Activated T-cell treated with anti-CD3 and anti-CD28 coated beads for 1 hour (primary cell): ENCODE measurements at places on chromosomes 7 and 10.

DNA sequence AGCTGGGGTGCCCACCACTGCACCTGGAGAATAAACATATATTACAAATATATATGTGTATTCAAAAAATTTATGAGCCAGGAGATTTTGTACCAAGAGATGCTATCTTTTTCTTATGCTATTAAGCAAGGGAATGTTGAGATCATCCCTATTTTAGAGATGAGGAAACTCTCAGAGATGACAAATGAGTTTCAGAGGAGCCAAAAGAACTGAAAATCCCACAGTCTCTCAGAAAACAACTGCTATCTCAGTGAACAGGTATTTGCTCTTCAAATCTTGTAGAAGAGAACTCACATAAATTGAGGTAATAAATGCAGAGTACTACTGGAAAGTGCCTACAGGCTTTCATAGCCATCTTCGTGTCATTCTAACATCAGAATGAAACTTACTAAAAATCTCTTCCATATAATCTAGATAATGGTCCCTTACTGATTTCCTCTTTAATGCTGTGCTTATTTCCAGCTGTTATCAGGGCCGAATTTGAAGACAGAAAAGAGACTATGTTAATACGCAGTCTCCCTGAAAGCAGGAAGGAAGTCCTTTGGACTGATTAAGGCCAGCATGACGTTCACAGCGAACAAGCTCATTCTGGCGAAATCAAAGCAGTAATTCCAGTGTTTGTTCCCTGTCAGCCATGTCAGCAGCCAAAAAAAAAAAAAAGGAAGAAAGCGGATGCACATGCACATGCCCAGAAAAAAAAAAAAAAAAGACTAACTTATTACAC lies 29.4 kb upstream of the ANAPC16 start:
- no peak for DNase-seq

GRCh38 chr10:12041766-12042408 lies 722 bp downstream of the UPF2 start:
- DNase-seq, result no peak

- no peak for DNase-seq
Observed at GRCh38 chr10:16656895-16657294, 135.2 kb upstream of the C1QL3 start.

GRCh38 chr7:95454438-95455045 lies 19.7 kb upstream of the PON2 start:
- no peak for DNase-seq

DNA sequence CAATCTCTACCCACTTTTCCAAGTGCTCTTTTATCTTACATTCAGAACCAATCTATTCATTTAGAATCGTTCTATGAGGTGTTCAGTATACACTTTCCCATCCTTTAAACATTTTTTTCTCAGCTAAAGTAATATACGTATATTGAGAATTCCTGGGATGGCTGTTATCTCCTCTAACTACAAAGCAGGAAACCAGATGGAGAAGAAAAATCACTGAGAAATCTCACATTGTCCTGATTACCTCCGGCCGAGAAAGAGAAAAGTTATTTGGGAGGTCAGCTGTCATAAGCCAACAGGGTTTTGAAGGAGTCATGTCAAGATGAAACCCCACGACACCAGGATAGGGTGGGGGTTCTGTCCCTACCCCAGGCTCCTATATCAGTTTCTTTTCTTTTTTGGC lies 99.2 kb upstream of the KDM7A start:
- DNase-seq, result no peak

DNA sequence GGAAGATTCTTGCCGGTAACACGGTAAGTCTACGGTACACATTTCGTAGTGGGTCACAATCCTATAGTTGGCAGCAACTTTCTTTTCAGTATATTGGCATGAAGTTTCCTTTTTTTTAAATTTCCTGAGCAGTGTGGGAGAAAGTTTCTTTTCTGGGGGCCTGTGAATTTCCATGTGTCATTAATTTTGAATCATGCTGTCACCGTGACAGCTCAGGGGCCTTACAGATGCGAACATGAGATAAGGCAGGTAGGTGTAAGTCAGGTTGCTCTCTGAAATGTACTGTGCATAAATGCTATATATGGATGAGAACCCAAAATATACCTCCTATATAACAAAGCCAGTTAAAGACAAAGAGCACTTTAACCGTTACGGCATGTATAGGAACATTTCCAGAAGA lies 65.4 kb upstream of the SEM1 start:
- no peak for DNase-seq

GRCh38 chr7:158026636-158027265 lies 560.9 kb downstream of the PTPRN2 start:
- no peak for DNase-seq

- no peak for DNase-seq
Observed at GRCh38 chr10:86266446-86267242, 100.0 kb downstream of the GRID1 start.

DNA sequence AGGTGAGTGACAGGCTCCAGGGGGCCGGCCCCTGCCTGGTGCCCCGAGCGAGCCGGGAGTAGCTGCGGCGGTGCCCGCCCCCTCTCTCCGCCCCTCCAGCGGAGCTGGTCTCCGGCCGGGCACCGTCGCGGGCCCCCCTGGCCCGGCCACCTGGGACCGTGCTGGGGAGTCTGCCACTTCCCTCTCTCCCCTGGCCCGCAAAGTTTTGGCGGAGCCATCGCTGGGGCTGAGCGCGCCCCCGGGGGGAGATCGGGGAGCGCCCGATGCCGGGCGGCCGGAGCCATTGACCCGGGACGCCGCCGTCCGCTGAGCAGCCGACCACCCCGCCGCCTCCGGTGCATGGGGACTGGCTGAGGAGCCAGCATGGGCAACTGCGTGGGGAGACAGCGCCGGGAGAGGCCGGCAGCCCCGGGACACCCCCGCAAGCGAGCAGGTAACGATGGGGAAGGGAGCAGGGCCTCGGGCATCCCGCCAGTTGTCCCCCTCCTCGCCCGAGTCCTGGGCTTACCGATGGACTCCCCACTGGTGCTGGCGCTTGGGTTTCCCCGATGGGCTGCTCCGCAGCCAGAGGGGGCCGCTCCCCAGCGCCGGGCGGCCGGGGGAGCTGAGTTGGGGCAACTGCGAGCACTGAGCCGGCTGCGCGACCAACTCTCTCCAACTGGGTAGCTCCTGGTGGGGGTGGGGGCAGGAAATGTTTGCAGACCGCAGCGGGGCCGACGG lies at the start of gene UBTD1:
UBTD1 (plus strand) TSS at position 84 of the 720 bp plus-strand sequence; CDS start at position 364, 280 bp downstream.
- peak; percentile 15 for DNase-seq

DNA sequence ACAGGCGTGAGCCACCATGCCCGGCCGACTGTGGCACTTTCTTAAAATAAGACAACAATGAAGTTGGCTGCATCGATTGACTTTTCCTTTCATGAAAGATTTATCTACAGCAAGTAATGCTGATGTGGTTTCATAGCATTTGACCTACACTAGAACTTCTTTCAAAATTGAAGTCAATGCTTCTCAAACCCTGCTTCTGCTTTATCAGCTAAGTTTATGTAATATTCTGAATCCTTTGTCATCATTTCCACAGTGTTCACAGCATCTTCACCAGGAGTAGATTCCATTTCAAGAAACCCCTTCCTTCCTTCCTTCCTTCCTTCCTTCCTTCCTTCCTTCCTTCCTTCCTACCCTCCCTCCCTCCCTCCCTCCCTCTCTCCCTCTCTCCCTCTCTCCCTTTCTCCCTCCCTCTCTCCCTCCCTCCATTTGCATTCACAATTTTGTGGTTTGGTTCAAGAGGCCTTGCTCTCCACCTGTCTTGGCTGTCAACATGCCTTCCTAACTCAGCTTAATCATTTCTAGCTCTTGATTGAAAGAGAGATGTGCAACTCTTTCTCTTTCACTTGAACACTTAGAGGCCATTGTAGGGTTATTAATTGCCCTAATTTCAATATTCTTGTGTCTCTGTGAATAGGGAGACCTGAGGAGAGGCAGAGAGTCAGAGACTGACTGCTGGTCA lies 52.1 kb downstream of the HDAC9 start:
- no peak for DNase-seq

- DNase-seq, result no peak
Observed at GRCh38 chr10:130336617-130337304, 200.6 kb downstream of the GLRX3 start.

- no peak for DNase-seq
Observed at GRCh38 chr7:37408291-37409228, 40.1 kb downstream of the ELMO1 start.

GRCh38 chr7:102101111-102101551 lies 185.5 kb upstream of the SH2B2 start:
- DNase-seq, result no peak

DNA sequence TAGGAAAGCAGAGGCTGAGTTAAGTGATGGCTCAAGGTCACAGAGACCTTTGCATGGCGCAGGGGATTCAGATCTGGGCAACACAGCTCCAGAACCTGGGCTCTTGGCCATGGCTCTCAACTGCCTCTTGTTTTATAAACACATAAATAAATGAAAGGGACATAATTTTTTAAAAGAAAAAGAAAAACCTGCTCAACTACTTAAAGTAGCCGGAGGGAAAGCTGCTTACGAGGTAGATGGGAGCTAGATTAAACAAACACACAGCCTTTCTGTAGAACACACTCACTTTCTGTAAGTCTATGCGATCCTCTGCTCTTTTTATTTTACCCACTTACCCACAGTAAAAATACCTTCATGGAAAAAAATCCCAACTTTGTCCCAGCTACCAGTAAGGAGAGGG lies 81.3 kb downstream of the PIP4K2A start:
- DNase-seq, result no peak
